ENCODE measurements at places on chromosomes 7 and 10. TPM values are rescaled to one million over a fixed set of nuclear protein-coding genes. Genes with fewer than 3 reads are reported as not detected.

Gene LIPF
- not detected for total RNA-seq

Gene POT1
- 23.6 TPM for total RNA-seq

Gene PLAC9
- 27.5 TPM for total RNA-seq

Gene DPYSL4
- total RNA-seq, result 145 TPM

- peaks cover 37% of the 10 kb centered on the region for H3K4me1 ChIP-seq
- H3K27me3 ChIP-seq, result no peaks in the 10 kb centered on the region
Measured at GRCh38 chr10:35194471-35194870, 67.8 kb downstream of the CREM start.

- no peaks in the 10 kb centered on the region for H3K36me3 ChIP-seq
- H3K27ac ChIP-seq, result no peak overlapping the region
- DNase-seq, result no peak
- no peak overlapping the region for H3K4me3 ChIP-seq
- H3K4me1 ChIP-seq, result no peaks in the 10 kb centered on the region
Measured at GRCh38 chr7:15046861-15047260, 144.3 kb upstream of the DGKB start.

- peaks cover 5% of the 10 kb centered on the region for H3K4me1 ChIP-seq
- no peak for DNase-seq
- H3K27ac ChIP-seq, result no peak overlapping the region
- no peak overlapping the region for H3K4me3 ChIP-seq
- no peaks in the 10 kb centered on the region for H3K27me3 ChIP-seq
- H3K36me3 ChIP-seq, result no peaks in the 10 kb centered on the region
Measured at GRCh38 chr7:131173145-131173890, 154.4 kb upstream of the MKLN1 start.

DNA sequence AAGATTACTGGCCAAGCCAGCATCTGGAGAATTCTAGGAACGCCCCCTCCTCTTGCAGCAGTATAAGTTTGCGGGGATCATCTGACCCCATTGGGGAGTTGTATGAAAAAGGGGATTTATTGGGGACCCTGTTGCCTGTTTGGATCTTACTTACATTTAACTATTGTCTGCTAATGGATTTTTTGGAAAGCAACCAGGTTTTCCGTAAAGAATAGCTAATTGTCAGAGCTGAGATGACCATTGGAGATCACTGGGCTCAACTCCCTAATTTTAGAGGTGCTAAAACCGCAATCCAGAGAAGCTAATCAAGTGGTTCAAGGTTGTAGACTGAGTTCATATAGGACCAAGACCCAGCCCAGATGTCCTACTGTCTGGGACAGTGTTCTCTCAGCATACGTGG lies 38.8 kb downstream of the HTRA1 start:
- no peak overlapping the region for H3K27ac ChIP-seq
- no peaks in the 10 kb centered on the region for H3K36me3 ChIP-seq
- no peak for DNase-seq
- peaks cover 2% of the 10 kb centered on the region for H3K4me1 ChIP-seq
- H3K27me3 ChIP-seq, result no peaks in the 10 kb centered on the region

DNA sequence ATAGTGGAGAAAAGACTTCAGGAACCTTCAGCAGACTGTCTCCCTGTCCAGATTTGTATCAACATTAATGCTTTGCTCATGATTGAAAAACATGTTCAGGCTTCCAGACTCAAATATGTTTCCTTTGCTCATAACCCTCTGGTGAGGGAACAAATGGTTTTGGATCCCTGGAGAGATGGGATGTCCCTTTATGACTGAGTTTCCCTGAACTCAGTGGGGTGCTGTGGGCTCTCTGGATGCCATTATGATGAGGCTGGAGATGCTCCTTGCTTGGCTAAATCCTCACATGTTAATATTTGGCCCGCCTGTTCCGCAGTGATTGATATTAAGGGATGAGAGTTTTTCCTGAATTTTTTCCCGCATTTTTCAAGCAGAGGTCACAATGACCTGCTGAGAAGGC lies 749.4 kb downstream of the SUGCT start:
- no peak overlapping the region for H3K27ac ChIP-seq
- no peaks in the 10 kb centered on the region for H3K4me1 ChIP-seq
- no peaks in the 10 kb centered on the region for H3K27me3 ChIP-seq
- no peak overlapping the region for H3K4me3 ChIP-seq
- H3K36me3 ChIP-seq, result no peaks in the 10 kb centered on the region
- DNase-seq, result no peak

- no peak overlapping the region for H3K4me3 ChIP-seq
- H3K4me1 ChIP-seq, result peaks cover 19% of the 10 kb centered on the region
- no peaks in the 10 kb centered on the region for H3K36me3 ChIP-seq
- H3K27me3 ChIP-seq, result no peaks in the 10 kb centered on the region
- no peak overlapping the region for H3K27ac ChIP-seq
Measured at GRCh38 chr10:71751515-71752224, 21.6 kb downstream of the VSIR start.

GRCh38 chr7:138981332-138982203 lies at the start of gene KIAA1549:
TSS of gene KIAA1549 (minus strand) at chr7:138981389. CDS start at chr7:138981269, 120 bp downstream.
- H3K27me3 ChIP-seq, result no peaks in the 10 kb centered on the region
- peak within 1 kb of the TSS; percentile 99 for H3K4me3 ChIP-seq
- H3K36me3 ChIP-seq, result no peaks in the 10 kb centered on the region
- H3K4me1 ChIP-seq, result peaks cover 37% of the 10 kb centered on the region
- peak; percentile 51 for DNase-seq

DNA sequence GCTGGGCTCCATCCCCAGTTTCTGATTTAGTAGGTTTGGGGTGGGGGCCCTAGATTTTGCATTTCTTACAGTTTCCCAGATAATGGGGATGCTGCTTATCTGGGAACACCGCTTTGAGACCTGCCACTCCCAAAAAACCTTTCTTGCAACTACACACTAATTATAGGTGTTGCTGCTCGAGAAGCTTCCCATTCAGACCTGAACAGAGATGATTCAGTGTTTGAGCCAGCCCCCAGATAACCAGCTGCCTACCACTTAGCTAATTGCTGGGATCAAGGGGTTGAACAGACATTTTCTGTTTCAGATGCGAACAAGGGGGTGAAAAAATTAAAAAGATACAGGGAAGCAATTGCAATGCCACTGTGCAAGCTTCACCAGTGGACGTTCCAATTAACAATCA lies 448.5 kb downstream of the KCNMA1 start:
- H3K27ac ChIP-seq, result no peak overlapping the region
- H3K4me1 ChIP-seq, result no peaks in the 10 kb centered on the region
- no peak overlapping the region for H3K4me3 ChIP-seq
- DNase-seq, result no peak
- H3K36me3 ChIP-seq, result no peaks in the 10 kb centered on the region

GRCh38 chr7:96414931-96415292 lies 93.0 kb upstream of the SLC25A13 start:
- H3K36me3 ChIP-seq, result no peaks in the 10 kb centered on the region
- DNase-seq, result peak; percentile 53
- no peak overlapping the region for H3K4me3 ChIP-seq
- H3K27ac ChIP-seq, result no peak overlapping the region
